NCI-H1694 (cell line): ENCODE measurements at places on chromosomes 3 and 15.
A peak's percentile ranks its signal among the peaks of the same experiment; 100 is the strongest.

- DNase-seq: no peak
Observed at GRCh38 chr15:40500568-40501330, 30.0 kb downstream of the CHST14 start.

DNA sequence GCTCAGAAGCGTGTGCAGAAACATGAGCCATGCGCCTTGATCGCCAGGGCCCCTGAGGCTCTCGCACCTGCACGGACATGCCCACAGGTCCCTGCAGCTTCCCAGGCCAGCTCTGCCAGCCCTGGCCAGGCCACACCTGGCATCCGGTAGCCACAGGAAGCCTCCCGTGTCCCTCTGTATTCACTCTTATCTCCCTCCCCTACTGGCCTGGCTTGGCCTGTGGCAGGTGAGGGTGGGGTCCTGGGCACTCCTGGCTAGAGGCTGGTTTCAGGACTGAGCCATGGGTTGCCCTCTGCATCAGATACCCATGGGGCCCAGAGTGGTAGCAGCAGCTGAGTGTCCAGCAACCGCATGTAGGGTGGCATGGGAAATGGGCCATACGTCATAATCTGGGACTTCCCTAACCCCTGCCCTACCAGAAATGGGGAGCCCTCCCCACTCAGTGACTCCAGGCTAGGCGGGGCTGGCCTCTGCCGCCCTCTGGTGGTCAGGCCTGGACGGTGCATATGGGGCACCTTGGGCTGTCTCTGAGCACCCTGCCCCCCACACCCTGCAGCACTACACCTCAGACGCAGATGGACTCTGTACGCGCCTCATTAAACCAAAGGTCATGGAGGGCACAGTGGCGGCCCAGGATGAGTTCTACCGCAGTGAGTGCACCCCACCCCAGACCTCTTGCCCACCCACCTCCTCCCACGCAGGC, 12.6 kb upstream of the LMAN1L start:
- DNase-seq: peak; percentile 35

- DNase-seq: no peak
Observed at GRCh38 chr15:69272891-69273290, 25.8 kb upstream of the PAQR5 start.

GRCh38 chr15:90225504-90226234, 8.1 kb downstream of the CIB1 start:
- DNase-seq: no peak

GRCh38 chr15:99170476-99171065, 65.7 kb downstream of the SYNM start:
- no peak for DNase-seq

GRCh38 chr3:121601212-121601812, 8.1 kb downstream of the FBXO40 start:
- DNase-seq: no peak

DNA sequence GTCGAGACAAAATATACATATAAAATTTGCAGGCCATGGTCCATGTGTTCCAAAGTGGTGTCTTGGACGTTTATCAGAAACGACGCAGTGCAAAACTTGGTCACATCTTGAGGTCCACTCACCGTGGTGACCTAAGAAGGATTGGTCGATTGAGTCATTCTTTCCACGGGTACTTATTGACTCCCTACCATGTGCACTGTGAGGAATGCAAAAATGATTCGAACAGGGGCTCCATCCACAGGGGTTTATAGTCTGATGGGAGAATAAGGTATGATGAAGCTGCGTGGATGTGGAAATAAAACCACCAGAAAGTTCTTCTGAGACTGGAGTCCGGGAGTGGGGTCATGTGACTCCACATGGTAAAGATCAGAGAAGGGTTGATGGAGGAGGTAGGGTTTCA, 185.2 kb downstream of the ITPR1 start:
- DNase-seq: no peak

DNA sequence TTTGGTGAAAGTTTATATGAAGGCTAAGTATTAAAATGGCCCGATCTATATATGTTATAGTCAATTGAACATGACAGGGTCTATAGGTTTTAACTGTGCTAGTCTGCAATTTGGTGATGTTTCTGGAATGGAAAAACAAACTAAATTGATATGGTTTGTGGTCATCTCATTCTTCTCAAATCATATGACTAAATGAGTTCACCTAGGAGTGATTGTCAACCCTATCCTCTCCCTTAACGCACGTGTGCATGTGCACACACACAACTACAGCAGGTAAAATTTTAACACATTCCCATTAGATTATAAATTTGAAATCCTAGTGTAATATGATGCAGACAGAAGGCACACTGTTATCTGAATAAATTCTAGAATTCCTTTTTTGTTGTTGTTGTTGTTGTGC, 9.0 kb downstream of the CLDND1 start:
- DNase-seq: no peak

GRCh38 chr3:100880845-100881244, 112.4 kb downstream of the ABI3BP start:
- DNase-seq: no peak

- no peak for DNase-seq
Observed at GRCh38 chr3:37546876-37547275, 314.8 kb upstream of the CTDSPL start.

DNA sequence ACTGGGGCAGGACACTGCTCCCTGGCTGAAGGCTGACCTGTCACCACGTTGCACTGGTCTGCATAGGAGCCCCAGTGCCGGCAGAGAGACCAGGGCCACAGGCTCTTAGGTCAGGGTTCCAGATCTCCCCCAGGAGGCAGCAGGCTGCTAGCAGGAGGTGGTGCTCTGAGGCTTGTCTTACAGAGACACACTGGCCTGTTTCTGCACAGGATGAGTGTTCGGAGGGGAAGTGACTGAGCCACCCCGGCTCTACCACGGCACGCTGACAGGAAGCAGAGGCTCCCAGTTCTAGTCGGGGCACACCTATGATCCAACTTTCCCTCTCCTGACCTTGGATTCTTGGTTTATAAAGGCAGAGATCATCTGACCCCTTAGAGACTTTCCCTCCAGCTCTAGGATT, 8.6 kb downstream of the FBXL22 start:
- DNase-seq: no peak

GRCh38 chr3:56361731-56362130, 106.5 kb downstream of the ERC2 start:
- DNase-seq: no peak

DNA sequence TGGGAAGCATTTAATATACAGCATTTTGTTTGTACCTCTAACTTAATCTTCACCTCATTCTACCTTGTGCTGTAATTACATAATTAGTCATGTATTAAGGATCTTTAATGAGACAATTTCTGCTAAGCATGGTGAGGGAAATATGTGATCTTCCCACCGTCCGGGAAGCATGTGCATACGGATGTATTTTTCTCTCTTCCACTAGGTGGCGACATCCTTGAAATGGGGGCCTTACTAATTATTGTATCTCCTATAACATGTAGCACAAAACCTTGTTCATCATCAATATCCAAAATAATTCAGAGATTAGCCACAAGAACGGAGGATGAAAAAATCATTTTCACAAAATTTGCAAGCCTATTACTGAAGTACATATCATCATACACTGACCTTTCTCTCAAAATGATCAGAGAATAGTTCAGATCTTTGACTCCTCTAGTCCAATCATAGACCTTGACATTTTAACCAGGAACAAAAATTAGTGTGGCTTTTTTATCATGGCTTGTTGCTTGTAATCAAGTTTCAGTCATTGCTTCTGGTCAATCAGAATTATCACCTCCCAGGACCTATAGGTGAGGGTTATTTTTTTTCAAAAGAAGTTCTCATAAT, 148.9 kb upstream of the GBE1 start:
- DNase-seq: no peak

DNA sequence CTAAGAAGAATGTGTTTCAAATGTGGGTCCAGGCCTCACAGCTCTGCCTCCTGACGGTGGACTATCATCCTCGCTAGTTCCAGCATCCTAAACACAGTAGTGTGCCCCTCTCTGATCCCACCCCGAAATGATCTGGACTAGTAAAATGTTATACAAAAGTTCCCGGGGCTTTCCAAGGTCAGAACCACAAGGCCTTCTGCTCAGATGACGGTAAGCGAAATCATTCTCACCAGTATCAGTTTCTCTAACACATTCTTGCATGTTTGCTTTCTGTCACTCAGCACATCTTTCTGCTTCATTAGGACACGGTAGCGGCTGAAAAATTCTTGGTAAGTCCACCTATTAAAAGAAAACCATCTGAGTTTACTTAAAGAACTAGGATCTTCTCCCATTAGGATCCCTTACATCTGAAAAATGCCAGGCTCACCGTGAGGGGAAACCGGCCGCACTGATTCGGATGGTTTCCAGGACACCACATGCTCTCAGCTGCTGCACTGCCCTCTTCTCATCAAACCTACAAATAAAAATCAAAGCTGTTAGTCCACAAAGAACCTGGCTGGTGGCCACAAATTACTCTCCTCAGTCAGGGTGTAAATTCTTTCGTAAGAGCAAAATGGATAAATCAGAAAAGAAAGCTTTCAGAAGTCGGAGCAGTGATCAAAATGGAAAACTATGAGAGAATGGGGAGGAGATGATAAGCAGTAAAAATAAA, 83.9 kb upstream of the MYO5C start:
- DNase-seq: no peak

- DNase-seq: no peak
Observed at GRCh38 chr3:196763179-196763578, 23.5 kb downstream of the PAK2 start.

DNA sequence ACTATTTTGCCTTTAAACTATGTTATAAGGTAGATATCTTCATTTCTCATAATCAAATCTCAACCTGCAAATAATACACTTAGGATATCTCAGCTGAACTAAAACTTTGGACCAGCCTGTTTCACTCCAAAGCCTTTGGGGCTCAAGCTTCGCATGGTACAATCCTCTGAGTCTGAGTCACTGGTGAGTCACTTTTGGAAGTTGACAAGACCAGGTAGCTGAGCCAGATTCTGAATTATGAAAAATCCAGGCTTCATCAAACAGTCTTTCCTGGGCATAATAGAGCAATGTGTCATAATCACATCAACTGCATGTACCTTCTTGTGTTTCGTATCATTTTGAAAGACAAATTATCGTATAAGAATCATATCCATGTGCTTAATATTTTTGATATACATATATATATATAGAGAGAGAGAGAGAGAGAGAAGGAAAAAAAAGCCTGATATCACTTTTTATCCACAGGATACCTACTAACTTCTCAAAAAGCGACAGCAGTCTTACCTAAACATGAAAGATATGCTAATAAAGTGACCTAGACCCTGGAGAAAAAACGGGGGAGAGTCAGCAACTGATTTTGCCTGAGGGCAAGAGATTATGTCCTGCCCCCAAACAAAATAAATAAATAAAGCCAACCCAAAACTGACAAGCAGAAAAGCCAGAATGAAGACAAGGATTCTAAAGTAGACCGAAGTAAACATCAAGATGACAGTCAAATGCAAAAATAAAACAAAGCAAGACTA, 263.9 kb upstream of the TGFBR2 start:
- no peak for DNase-seq

DNA sequence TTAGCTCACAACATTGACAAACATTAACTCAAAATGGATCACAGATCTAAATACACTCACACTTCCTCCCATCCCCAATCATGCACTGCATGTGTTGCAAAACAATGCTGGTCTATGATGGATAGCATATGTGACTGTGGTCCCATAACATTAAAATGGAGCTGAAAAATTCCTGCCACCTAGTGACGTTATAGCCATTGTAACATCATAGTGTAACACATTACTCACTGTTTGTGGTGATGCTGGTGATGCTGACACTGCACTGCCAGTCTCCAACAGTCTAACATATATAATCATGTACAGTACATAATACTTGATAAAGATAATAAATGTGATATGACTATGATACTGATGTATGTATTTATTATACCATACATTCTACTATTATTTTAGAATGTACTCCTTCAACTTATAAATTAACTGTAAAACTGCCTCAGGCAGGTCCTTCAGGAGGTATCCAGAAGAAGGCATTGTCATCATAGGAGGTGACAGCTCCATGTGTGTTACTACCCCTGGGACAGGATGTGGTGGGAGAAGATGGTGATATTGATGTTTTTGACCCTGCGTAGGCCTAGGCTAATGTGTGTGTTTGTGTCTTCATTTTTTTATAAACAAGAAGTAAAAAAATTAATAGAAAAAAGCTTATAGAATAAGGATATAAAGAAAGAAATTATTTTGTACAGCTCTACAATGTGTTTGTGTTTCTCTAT, 41.3 kb downstream of the TXNRD3 start:
- DNase-seq: no peak

- DNase-seq: no peak
Observed at GRCh38 chr3:167899093-167899492, 163.6 kb downstream of the SERPINI1 start.

DNA sequence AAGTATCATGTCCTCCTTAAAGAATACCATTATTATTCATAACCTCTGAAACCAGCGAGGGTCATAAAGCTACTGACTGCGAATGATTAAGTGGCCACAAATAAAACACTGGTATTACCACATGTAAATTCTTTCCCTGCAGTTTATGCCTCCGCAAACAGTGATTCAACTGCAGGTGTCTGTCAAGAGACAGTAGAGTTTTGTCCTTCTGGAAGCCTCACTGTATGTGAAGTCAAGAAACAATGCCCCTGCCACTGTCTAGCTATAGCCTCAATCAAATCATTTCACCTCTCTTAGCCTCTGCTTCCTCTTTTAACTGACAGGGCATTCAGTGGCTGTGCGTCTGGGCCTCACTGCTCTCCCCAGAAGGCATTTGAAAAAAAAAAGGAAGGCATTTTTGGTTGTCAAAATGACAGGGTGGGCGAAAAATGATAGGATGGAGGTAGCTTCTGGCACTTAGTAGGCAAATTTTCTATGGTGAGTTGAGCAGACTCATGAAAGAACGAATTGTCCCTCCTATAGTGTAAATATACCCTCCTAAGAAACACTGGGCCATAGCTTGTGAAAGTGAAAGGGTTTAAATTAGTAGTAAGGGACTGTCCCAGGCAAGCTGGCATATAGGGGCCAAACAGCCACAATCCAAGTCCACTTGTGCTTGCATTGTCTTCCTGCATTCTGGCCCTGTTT, 66.7 kb downstream of the FILIP1L start:
- no peak for DNase-seq

DNA sequence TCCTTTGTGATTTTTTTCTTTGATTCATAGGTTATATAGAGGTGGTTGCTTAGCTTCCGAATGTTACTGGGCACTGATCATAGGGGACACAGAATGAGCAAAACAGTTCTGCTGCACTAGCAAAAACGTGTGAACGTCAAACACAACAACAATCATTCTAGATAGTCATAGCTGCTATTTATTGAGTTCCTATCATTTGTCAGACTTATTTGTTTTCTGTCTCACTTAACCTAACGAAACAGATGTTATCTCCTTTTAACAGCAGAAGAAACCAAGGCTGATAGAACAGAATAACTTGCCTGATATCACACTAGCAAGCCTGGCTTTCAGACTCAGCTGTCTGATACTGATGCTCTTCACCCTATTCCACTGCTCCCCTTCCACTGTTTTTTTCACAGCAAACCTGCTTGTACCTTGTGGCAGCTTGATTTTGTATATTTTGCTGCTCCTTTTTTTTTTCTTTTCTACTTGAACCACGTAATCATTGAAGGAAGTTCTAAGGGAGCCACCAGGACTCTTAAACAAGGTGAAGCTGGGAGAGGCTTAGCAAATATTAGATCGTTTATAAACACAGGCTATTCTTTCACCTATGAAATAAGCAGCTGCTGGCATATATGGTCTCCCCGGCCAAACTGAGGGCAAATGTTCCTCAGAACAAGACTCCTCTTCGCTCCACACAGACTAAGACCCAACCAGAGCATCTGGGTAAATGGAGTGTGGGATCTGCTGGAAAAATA, 78.8 kb downstream of the MCF2L2 start:
- no peak for DNase-seq

- DNase-seq: no peak
Observed at GRCh38 chr3:196537319-196537984, 22.3 kb upstream of the SMCO1 start.
